ENCODE measurements at places on chromosomes 2 and 18. TPM values are rescaled to one million over a fixed set of nuclear protein-coding genes. Genes with fewer than 3 reads are reported as not detected.

Gene LINC00305
- polyA plus RNA-seq, result not detected

Gene RAB6C
- polyA plus RNA-seq, result 0.78 TPM

Gene CFAP53
- polyA plus RNA-seq, result 4.6 TPM

Gene PARD6G
- 23.1 TPM for polyA plus RNA-seq

Gene AOX1
- polyA plus RNA-seq, result 12.7 TPM

Gene HOXD10
- polyA plus RNA-seq, result 0.36 TPM

Gene DSG4
- polyA plus RNA-seq, result not detected

Gene EML6
- polyA plus RNA-seq, result 1.2 TPM

Gene OR6B2
- not detected for polyA plus RNA-seq

Gene GREB1
- 15.2 TPM for polyA plus RNA-seq

Gene RBKS
- 2.0 TPM for polyA plus RNA-seq

Gene FMNL2
- polyA plus RNA-seq, result 82.2 TPM

Gene DAW1
- polyA plus RNA-seq, result 2.9 TPM

Gene CAD
- polyA plus RNA-seq, result 46.5 TPM

Gene MARS2
- polyA plus RNA-seq, result 4.3 TPM

Gene SCN2A
- polyA plus RNA-seq, result 0.60 TPM

Gene ZBTB7C
- 2.8 TPM for polyA plus RNA-seq

Gene RFTN2
- 20.6 TPM for polyA plus RNA-seq

Gene ORMDL1
- 112 TPM for polyA plus RNA-seq

Gene SRD5A2
- 0.28 TPM for polyA plus RNA-seq

Measured in left lung (tissue), 14 donors.